SK-N-DZ (cell line): ENCODE measurements at places on chromosomes 16 and 17.
A peak's percentile ranks its signal among the peaks of the same experiment; 100 is the strongest.

GRCh38 chr16:86477642-86478041, 32.7 kb upstream of the FOXF1 start:
- DNase-seq: no peak

- no peak for DNase-seq
Observed at GRCh38 chr16:79845033-79845733, 244.6 kb upstream of the MAF start.

DNA sequence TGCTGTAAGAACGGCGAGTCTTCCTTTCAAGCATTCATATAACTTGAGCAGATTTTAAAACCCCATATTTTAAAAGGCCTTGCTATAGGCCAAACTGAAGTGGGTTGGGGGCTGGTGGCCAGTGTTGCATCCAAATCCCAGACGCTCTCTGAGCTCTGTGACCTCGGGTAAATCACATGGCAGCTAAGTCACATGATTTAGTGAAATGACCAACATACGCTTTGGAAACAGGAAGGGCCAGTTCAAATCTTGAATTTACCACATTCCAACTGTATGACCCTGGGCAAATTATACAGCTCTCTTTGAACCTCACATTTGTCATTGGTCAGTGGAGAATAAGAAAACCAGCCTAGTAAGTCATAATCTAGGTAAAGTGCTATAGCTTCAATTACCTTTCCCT, 519.3 kb downstream of the HAPSTR1 start:
- DNase-seq: no peak

DNA sequence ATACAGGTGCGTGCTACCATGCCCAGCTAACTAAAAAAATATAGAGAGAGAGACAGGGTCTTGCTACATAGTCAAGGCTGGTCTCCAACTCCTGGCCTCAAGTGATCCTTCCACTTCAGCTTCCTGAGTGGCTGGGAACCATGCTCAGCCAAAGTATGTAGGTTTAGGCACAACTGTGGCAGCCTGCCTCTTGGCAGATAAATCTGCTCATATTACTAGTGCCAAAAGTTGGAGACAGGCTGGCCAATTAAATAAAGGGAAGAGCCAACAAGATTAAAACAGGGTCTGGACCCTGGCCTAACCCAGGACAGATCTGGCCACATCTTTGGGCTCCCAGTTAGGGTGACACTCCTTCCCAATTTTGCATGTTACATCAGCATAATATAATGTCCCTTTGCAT, 151.7 kb downstream of the CBLN1 start:
- DNase-seq: no peak

DNA sequence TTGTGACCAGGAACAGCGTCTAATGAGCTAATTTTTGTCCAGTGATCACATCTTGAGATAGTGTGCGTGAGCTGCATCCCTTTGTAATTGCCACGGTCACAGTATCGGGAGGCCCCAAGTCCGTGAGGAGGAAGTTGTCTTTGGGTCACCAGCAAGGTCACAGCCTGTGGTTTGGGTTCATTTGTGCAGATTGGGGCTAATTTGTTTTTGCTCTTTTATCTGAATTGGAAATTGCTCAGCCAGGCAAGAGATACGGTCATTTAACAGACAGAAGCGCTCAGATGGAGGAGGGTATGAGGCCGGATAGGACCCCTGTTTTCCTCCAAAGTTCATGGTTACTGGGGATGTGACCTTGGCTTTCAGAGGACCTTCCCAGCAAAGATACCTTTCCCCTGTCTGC, 174.1 kb downstream of the SNX29 start:
- DNase-seq: peak; percentile 20

GRCh38 chr17:7355053-7355452, at the start of gene TMEM95:
Gene TMEM95 (plus strand): TSS chr17:7355156. CDS start chr17:7355205, 49 bp downstream.
- DNase-seq: no peak
